AG04450 (cell line): ENCODE measurements at places on chromosomes 6 and 20.

DNA sequence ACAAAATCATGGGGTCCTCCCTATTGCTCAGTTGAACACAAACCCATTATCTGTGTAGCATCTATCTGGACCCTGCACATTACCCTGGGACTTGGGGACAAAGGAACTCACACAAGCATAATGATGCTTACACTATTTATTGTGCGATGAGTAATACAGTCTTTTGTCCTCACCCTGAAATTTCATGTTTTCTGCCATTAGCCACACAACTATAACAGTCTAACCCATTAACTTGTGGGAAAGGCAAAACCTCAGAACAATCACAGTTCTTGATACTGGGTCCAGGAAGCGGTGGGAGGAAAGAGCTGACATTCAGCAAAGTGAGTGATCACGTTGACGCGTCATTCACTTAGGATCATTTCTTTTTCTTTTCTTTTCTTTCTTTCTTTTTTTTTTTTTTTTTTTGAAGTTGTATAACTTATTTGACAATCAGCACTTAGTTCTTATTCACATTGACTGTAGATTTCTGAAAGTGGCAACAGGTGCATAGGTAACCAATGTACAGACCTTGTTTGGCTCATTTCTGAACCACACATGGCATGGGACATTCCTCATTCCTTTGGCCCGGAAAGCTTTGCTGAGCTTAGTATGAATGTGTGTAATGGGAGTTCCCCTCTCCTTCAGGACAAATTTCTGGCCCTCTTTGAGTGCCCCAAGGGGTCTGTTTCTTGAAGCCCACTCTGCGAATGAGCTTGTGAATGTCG, 94.8 kb upstream of the CNKSR3 start:
- no peak for DNase-seq

DNA sequence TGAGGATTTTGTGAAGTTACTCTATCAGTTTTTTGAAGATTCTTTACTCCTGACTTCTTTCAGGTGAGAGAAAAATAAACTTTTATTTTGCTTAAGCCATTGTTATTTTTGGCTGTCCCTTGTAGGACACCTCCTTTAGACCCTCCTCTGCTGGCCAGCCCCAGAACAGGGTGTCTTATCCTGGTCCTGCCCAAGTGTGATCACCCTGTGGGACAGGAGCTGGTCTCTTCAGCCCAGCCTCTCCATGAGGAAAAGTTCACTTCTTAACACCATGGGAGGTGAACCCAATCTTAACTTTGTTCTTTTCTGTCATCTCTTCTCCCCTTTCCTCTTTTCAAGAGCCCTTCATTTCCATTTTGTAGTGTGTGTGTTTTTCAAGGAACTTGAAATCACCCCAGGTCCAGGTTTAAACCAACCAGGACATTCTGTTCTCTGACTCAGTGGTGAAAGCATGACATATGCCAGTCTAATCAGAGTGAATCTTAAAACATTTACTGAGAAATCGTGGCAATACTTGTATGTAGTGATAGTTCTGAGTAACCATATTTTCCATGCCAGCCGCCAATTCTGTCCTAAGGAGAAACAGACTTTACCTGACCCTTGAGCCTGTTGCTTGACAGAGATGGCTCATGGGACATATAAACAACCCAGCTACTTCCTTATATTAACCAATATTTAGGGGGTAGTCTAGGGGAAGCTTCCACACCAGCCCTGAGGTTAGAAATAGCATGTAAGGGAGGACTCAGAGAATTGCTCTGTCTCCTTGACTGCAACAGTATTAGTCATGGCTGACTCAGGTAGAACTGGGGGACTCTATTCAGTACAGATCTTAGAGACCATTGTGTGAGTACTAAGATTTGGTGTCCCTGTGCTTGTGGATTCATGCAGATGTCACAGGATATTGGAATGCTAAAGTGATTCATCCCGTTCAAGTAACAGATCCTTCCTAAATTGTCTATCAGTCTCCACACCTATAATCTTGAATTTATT, 48.8 kb downstream of the FLRT3 start:
- no peak for DNase-seq

GRCh38 chr6:49579649-49580048, 29.2 kb downstream of the C6orf141 start:
- no peak for DNase-seq

DNA sequence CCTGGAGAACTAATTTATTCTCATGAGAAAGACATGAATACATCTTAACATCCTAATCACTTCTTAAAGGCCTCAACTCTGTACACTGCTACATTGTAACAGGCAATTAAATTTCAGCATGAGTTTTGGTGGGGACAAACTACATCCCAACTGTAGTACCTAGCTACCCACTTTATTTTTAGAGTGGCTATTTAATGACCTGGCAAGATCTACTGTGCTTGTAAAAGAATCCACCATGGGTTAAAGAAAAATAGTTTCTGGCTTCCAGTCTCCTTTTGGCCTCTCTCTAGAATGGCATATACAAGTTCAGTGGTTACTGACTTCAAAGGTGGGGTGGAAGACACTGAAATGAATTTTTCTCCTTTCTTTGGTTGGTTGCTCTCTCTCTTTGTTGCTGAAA, 193.9 kb downstream of the ESR1 start:
- DNase-seq: no peak

DNA sequence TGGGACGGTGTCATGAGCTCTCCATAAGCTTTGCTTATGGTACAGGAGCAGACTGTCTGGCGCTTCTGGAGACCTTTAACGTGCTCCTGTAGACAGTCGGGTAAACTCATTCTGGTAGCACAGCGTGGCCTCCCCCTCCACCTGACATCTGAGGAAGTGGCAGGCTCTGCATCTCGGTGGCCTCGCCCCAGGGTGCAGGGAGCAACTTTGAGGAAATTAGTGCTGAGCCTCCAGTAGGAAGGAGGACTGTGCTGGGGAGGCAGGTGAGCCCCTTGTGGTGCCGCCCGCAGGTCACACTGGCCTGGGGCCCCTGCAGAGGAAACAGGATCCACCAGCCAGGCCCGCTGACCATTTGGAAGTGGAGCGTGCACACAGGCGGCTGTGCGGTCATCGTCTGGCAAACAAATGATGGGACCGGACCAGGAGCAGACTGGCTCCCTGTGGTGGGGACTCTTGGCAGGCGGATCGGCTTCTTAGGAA, 57.9 kb downstream of the SYNJ2 start:
- no peak for DNase-seq

DNA sequence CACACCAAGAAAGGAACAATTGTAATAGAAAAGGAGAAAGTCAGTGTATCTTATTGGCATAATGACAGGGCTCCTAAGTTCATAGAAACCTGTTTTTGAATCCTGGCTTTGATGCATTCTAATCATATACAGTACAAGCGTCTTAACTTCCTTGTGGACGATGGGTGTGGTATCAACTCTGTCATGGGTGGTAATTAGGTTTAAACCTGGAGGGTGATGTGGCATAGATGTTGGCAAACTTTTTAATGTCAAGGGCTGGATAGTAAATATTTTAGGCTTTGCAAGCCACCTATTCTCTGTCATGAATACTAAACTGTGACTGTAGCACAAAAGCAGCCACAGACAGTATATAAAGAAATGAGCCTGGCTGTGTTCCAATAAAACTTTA, 138.7 kb upstream of the EDN1 start:
- DNase-seq: no peak

GRCh38 chr20:62142252-62143080, 728 bp downstream of the PSMA7 start:
- no peak for DNase-seq

GRCh38 chr6:156197513-156197912, 579.7 kb upstream of the ARID1B start:
- no peak for DNase-seq

GRCh38 chr20:25082498-25082873, 545 bp upstream of the VSX1 start:
- DNase-seq: no peak

- DNase-seq: no peak
These were observed 111.9 kb upstream of the FOXQ1 start for GRCh38 chr6:1200081-1200408.

GRCh38 chr6:65719101-65719500, 12.1 kb upstream of the EYS start:
- no peak for DNase-seq

- DNase-seq: no peak
These were observed 48.7 kb upstream of the ERVFRD-1 start for GRCh38 chr6:11160199-11160598.

GRCh38 chr6:27672113-27672799, 199.4 kb upstream of the ZNF184 start:
- DNase-seq: no peak
